ENCODE measurements at places on chromosomes 7 and 10. TPM values are rescaled to one million over a fixed set of nuclear protein-coding genes. Genes with fewer than 3 reads are reported as not detected.

NPY gene
- total RNA-seq, result not detected

ANKIB1 gene
- total RNA-seq, result 55.7 TPM

GRCh38 chr7:24690251-24690650, 67.0 kb downstream of the GSDME start:
- no peak for DNase-seq

DNA sequence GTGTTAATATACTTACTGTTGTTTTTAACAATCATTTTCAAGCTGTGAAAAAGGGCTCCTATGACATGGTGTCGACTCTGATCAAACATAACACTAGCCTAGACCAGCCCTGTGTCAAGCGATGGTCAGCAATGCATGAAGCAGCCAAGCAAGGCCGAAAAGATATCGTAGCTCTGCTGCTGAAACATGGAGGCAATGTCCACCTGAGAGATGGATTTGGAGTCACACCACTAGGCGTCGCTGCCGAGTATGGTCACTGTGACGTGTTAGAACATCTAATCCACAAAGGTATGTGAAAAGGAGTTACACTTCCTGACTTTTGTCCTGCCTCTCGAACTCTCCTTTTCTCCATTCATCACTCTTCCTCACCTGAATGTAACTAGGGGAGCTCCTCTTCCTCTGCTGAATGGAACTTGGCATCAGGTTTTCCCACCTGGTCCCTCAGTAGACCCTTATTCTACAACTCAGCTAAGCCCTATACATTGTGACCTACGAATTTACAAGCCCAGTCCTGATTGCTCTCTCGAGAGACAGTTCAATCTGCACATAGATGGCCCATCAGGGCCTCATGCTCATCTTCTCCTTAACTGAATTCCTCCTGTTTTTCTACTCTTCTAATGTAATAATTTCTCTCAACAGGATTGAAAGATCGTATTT, 23.0 kb downstream of the ASB15 start:
- DNase-seq, result peak; percentile 80

Measured in activated CD8-positive, alpha-beta T cell treated with anti-CD3 and anti-CD28 coated beads, Interleukin-2, amount 10 ng/mL, durations not matched to agents 7 days and 5 days (primary cell).